Muscle of leg (tissue), 16 donors: ENCODE measurements at places on chromosomes 7 and 10.

GRCh38 chr7:113825832-113826231 lies 93.0 kb downstream of the PPP1R3A start:
- DNase-seq = no peak

DNA sequence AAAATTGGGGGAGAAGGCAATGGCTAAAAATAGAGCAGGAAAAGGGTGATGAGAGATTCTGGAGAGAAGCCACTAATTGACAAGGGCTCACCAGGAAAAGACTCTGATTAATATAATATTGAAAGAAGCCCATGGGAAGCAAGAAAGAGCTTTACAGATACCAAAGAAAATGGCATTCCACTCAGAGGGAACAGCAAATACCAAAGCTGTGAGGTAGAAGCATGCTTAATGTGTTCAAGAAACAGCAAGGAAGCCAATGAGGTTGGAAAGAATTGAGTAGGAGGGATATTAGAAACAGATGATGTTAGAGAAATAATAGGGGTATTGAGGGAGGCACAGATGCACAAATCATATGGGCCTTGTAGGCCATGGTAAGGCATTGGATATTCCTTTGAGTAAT lies 130.1 kb downstream of the MYO3A start:
- no peak for DNase-seq

- DNase-seq = peak; percentile 68
These were observed 130.4 kb upstream of the BMPER start for GRCh38 chr7:33774762-33775523.

- DNase-seq = peak; percentile 24
These were observed 24.3 kb upstream of the CPA2 start for GRCh38 chr7:130242198-130243014.

GRCh38 chr10:129192344-129193128 lies 274.5 kb upstream of the MGMT start:
- DNase-seq = peak; percentile 96

GRCh38 chr10:26706206-26706605 lies 8.7 kb downstream of the PDSS1 start:
- no peak for DNase-seq

GRCh38 chr7:11266101-11266500 lies 292.4 kb downstream of the PHF14 start:
- DNase-seq = no peak

DNA sequence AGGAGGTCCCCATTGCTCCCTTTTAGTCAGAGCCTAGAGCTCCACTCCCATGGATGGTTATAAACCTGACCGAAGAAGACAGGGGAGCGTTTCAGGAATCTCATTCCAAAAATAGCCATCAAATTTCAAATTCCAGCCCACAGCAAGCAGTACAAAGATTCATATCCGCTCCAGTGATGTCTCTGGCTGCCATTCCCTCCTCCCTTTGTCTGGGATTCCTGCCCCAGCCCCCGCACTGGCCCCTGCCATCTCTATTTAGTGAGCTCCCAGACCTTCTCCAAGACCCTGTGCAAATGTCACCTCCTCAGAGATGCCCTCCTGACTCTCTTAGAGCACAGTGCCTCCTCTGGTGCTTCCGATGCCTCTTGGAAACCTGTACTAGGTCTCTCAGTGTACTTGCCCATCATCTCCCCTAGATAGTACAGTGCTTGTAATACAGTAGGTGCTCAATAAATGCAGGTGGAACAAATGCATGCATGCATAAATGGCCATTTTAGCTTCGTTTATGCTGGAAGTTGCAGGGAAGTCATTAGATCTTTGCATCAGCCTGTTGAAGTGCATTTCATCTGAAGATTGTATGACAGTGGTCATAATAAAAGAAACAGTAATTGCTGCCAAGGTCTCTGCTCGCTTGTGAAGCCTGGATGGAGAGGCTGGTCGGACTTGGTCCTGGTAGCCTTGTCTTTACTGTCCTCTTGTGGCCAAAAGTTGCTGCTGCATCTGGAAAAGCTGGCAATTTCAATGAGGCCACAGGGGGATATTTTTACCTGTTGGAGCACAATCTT lies 32.0 kb upstream of the HABP2 start:
- peak; percentile 96 for DNase-seq

DNA sequence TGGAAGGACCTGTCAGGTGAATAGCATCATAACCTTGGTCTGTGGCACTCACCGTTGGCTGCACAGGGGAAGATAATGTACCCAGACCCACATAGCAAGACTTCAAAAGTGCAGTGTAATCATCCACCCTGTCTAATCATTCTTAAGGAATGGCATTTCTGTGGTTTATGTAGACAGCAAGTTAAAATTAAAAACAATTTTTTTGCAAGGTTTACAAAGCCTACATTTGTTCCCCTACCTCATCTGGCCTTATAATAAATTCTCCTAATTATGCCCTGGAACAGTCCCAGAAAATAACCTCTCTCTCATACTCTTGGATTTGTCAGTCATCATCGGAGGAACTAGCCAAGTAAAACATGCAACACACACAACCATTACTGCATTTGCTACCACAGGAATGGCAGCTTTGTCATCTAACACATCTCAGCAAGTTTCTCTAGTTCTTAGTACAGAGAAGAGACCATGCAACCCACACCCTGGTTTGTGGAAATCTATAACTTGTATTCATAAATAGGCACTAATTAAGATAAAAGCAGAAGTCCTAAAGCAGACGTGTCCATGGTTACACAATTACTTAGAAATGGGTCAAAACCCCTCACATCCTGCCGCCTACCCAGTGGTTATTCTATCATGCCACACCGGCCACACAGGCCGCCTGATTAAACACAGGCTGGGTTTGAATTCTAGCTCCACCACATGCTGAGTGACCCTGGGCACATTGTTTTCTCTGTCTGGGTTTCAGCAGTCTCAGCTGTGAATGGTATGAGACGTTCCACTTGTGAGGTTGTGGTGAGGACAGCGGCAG lies 19.1 kb downstream of the ABLIM1 start:
- no peak for DNase-seq

DNA sequence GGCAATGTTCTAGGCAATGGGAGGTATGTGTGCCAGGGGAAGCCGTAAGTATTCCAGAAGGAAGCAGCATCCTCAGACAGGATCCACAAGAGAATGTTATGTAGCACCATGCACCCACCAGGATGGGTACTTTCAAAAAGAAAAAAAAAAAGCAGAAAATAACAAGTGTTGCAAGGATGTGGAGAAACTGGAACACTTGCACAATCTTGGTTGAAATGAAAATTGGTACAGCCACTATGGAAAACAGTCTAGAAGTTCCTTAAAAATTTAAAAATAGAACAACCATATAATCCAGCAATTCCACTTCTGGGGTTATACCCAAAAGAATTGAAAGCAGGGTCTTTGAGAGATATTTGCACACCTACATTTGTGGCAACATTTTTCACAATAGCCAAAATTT lies 20.2 kb downstream of the C10orf71 start:
- no peak for DNase-seq

GRCh38 chr7:20786779-20787659 lies at the start of gene SP8:
SP8 (minus strand) TSS chr7:20786886; CDS start chr7:20786798, 88 bp downstream.
- no peak for DNase-seq

DNA sequence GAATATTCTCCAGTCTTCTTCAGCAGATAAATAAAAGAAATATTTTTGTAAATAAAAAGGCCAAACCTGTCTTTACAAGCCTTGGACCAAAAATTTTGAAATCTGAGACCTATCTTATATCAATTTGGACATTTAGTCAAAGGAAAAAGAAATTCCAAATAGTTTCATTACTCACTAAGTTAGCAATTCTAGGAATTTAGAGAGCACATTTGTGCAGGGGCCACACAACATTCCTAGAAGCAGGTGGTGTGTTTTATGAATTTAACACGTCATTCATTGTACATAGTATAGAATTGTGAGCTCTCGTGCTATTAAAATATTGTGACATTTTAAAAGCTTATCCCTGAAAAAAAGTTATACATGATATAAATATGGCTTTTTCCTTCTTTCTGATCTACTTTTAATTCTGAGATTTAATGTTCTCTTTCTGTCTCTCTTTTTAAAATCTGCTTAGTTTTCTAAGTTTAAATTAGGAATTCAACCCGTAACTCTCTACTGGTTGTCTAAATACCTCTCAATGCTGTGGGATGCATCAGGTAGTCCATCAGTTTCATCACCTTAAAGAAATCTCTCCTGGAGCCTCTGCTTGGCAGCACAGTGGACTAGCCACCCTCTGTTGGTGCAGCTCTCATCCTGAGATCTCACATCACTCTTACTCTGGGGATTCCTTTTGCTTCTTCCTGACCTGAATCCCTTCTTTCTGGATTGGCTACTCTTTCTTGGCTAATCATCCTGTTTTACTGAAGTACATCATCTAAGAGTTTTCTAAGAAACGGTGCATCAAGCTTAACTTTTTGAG lies 124.5 kb downstream of the SEMA3E start:
- DNase-seq = no peak

GRCh38 chr10:127877699-127878098 lies 15.0 kb downstream of the CLRN3 start:
- DNase-seq = no peak
